ENCODE measurements at places on chromosomes 13 and 19.

DNA sequence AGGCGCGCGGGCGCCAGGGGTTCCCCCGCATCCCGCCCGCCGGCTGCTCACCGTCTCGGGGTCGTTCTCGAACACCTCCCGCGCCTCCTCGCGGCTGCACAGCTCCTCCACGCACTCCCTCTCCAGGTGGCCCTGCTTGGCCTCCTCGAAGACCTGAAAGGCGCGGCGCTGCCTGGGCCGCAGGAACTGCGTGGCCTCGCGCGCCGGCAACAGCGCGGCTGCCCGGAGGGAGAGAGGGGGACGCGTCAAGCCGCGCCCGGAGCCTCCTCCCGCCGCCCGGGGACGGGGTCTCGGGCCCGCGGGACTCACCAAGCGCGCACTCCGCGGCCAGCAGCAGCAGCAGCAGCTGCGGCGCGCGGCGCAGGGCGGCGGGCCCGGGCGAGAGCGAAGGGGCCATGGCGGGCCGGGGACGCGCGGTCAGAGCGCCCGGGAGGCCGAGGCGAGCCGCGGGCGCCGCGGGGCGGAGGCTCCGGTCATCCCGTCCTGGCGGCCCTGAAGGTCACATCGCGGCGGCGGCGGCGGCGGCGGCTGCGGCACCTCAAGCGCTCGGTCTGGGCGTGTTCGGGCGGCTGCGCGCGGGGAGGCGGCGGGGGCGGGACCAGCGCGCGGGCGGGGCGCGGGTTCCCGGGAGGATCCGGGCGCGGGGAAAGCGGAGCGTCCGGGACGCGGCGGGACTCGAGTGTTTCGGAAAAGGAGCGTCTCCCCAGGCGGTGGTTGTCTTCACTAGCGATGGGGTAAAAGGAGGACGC lies at the start of gene GAS6:
Gene GAS6, minus strand, starts transcription at position 553 of the 749 bp plus-strand sequence. Its CDS starts 156 bp downstream, at position 397.
- no peak for DNase-seq

- no peak for DNase-seq
These were observed 141.2 kb upstream of the KLHL1 start for GRCh38 chr13:70249332-70250064.

DNA sequence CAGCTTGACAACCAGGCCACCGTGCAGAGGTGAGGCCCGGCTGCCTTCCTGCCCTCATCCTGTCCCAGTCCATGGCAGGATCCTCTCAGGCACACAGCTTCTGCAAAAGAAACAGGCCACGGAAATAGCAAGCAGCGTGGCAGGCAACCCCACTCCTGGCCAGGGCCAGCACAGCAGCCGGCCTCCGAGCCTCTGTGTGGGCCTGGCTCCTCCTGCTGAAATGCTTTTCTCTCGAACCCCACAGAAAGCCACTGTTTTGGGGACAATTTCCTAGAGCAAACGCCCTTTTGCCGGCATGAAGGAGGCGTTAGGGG lies 39.5 kb upstream of the F7 start:
- DNase-seq = no peak

- no peak for DNase-seq
These were observed 8.4 kb downstream of the CLASRP start for GRCh38 chr19:45047188-45047797.
